ENCODE measurements at places on chromosomes 2 and 18.

- DNase-seq, result no peak
These were observed 39.5 kb downstream of the ATP6V1C2 start for GRCh38 chr2:10760794-10761504.

DNA sequence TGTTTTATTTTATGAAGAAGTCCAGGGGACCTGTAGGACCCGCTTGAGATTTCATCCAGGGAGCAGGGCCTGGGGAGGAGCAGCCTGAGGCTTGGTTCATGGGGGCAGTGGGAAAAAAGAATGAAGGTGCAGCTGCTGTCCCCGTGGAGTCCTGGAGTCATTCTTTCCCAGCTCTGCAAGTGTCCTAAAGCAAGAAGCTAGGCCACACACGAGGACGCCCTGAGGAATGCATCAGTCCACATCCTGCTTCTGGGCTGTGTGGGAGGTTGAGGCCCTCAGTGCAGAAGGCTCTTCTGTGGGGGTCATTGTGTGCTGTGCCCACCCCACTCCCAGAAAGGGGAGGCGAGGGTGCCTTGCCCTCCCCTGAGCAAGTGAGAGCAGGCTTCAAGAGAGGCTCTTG is 179.9 kb upstream of the HS6ST1 start:
- no peak for DNase-seq

GRCh38 chr18:74154716-74155115 is 6.4 kb downstream of the TIMM21 start:
- DNase-seq, result no peak

- no peak for DNase-seq
These were observed 176.1 kb downstream of the CAPN13 start for GRCh38 chr2:30631051-30631671.

GRCh38 chr2:207632575-207633493 is 7.6 kb upstream of the METTL21A start:
- DNase-seq, result no peak

- DNase-seq, result no peak
These were observed 78.7 kb downstream of the RAB3GAP1 start for GRCh38 chr2:135130751-135131150.

GRCh38 chr2:145771525-145771924 is 1251.6 kb upstream of the ZEB2 start:
- no peak for DNase-seq

DNA sequence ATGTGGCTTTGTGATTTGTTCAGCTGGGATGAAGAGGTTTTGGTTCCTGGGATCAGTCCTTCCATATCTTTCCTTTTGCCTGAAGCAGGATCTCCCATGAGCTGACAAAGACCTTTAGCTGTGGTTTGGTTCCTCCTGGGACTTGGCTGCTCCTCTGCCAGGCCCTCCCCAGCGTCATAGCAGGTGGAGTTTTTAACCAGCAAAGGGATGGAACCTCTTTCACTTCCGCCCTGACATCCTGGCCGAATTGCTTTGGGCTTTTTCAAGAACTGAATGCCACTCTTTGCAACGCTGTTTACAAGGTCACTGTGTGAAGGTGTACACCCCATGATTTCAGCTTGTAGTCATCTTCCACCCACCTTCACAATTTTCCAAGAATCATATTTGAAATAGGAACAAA is 390 bp downstream of the PCARE start:
- no peak for DNase-seq

GRCh38 chr2:109260886-109261700 is 132.1 kb downstream of the SH3RF3 start:
- no peak for DNase-seq

DNA sequence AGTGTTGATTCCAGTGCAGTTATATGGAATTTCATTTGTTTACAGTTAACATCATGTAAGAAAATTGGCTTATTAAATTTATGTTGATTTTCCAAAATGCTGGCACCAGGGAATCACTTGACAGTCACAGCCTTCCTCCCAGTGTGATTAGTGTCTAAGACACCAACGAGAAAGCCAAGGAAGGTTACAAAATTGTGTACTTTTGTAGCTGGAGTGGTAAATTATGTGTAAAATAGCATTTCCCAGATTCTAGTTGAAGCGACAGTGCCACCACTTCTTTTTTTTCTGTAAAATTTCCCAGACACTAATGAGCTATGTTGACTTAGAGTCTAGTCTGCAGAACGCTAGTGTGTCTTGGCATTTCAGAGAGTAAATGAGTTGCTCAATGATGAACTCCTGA is 101.3 kb downstream of the NCK2 start:
- DNase-seq, result no peak

DNA sequence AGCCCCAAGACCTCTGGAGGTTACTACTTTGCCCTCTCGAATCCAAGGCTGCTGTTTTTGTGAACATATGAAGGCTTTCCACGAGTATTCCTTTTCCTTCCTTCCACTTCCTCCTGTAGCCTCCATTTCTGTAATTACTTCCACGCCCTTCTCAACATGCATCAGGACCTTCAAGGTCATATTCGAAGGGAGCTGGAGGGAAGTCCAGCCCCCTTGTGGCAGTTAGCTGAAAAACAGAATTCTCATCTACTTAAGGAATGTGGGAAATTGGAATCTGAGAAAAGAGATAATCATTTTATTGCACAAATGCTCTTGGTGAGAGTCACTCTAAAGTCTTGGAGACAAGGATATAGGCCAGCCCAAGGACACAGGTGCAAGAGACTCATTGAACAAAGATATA is 1000.2 kb downstream of the TDRD15 start:
- no peak for DNase-seq

- no peak for DNase-seq
These were observed 397.5 kb downstream of the FIGN start for GRCh38 chr2:163338270-163338669.

GRCh38 chr2:102424754-102425153 is 1.8 kb downstream of the IL18RAP start:
- DNase-seq, result no peak
